ENCODE measurements at places on chromosomes 16 and 17.
A peak's percentile ranks its signal among the peaks of the same experiment; 100 is the strongest.

GRCh38 chr17:19343256-19343630 is 19.3 kb downstream of the B9D1 start:
- DNase-seq, result no peak

DNA sequence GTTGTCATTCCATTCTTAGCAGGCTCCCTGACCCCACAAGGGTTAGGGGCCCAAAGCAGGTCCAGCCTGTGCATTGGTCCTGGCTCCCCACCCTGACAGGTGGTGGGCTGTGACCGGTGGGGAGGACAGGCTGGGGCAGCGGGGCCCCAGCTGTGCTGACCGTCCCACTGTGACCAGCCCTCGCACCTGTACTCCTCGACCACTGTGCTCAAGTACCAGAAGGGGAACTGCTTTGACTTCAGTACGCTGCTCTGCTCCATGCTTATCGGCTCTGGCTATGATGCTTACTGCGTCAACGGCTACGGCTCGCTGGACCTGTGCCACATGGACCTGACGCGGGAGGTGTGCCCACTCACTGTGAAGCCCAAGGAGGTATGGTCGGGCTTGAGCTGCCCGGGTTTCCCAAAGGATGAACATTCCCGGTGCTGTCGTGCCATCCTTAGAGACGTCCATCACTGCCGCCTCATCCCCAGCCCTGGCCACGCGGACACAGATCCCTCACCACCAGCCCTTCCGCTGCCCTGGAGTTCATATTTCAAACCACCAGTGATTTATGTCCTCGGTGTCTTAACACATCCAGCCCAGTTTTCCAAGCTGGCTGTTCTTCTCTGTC is 7.3 kb downstream of the DRC7 start:
- no peak for DNase-seq

DNA sequence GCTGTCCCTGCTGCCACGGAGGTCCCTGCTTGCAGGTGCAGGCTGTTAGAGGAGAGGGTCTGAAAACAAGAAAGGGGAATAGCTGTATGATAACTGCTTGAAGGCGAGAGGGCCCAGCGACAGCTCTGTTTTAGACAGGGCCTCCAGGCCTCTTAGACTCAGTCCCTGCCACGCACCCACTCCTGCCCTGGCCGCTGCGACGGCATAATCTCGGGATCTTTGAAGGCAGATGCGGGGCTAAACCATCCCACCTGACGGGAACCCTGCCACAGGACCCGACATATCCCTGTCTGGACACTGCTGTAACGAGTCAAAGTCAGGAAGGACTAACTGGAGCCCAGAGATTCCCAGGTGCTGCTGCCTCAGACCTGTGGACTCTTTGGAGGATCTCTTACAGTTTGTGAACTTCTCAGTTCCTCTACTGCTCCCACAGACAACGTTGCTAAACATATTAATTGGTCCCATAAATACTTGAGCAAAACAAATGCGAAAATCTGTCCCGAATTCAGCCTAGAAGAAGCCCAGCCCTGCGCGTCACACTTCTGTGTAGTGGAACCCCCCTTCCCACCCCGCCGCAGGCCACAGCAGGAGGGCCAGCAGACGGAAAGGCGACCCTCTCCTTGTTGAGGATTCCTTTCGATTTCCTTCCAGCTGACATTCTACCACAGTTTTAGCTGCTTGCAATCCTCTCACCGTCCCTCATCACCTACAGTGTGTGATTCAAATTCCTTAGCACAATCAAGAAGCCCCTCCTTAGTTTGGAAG is 998 bp upstream of the TMEM11 start:
- DNase-seq, result peak; percentile 25

- no peak for DNase-seq
Measured at GRCh38 chr17:10606110-10606509, 51.0 kb downstream of the MYH3 start.

- DNase-seq, result peak; percentile 30
Measured at GRCh38 chr17:16215002-16215272, 397 bp downstream of the NCOR1 start.

DNA sequence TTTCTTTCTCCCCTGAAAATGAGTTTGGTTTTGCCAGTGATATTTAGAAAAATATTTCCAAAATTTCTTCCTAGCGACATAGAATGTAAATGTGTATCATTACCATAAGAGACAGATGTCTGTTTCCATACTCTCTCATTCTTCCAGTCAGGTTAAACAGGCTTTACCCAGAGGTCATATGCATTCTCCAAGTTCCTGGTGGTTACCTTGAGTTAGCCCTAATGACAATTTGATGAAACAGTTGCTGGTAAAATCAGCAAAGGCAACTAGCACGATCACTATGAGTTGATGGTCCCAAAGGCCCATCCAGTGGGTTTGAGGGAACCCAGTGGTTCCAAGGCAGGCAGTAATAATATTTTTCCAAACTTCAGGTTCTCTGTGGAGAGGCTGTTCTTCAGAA is 103.6 kb upstream of the TBX2 start:
- no peak for DNase-seq

All from RWPE1 (cell line).